Nephron progenitor cell (in vitro differentiated cells): ENCODE measurements at places on chromosomes 11 and 22.

GRCh38 chr11:66012371-66012945, 650 bp downstream of the CST6 start:
- H3K27ac ChIP-seq: no peak overlapping the region
- no peak for DNase-seq
- no peak overlapping the region for H3K4me3 ChIP-seq
- H3K27me3 ChIP-seq: peaks cover 35% of the 10 kb centered on the region
- peaks cover 18% of the 10 kb centered on the region for H3K4me1 ChIP-seq

DNA sequence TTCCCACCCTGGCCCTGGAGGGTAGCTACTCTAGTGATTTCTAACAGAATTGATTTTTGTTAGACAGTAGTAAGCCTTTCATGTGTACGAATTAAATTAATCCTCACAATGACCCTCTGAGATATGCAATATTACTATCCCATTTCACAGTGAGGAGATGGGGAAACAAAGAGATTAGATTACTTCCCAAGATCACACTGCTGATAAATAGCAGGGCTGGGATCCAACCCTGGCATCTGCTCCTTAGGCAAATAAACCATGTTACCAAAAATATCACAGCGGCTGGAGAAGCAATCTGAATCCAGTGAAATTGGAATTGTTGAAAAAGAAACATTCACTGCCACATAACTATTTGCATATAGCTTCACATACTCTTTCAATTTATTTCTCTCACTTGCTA, 12.8 kb upstream of the CAVIN3 start:
- no peaks in the 10 kb centered on the region for H3K4me1 ChIP-seq
- peaks cover 14% of the 10 kb centered on the region for H3K27me3 ChIP-seq
- H3K36me3 ChIP-seq: no peaks in the 10 kb centered on the region
- DNase-seq: no peak

- no peak for DNase-seq
- peaks cover 6% of the 10 kb centered on the region for H3K27me3 ChIP-seq
Measured at GRCh38 chr11:130616573-130616972, 168.1 kb downstream of the ADAMTS15 start.

DNA sequence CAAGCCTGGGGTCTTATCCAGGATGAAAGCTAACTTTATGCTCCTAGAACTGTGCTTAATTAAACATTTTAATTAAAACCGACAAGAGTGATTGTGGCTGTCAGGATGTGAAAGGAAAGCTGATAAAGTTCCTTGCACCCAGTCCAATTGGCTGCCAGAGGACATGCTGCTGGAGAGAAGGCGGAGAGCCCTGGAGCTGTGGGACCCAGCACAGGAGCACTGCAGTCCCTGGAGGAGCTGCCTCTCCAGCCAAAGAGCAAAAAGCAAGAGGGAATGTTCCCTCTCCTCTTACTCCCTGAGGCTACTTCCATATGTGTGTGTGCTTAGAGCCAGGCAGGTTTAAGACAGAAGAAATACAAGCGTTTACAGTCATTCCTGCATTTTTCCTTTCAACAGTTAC, 118.6 kb downstream of the OPCML start:
- H3K27me3 ChIP-seq: peaks cover 4% of the 10 kb centered on the region

- H3K4me3 ChIP-seq: no peak overlapping the region
- no peaks in the 10 kb centered on the region for H3K27me3 ChIP-seq
- peaks cover 28% of the 10 kb centered on the region for H3K36me3 ChIP-seq
- no peak for DNase-seq
- peaks cover 38% of the 10 kb centered on the region for H3K4me1 ChIP-seq
Measured at GRCh38 chr22:21936151-21936775, 16.4 kb downstream of the PPM1F start.

- H3K4me3 ChIP-seq: no peak overlapping the region
- no peak for DNase-seq
- peak overlapping the region; percentile 94 for H3K27ac ChIP-seq
- H3K36me3 ChIP-seq: peaks cover 27% of the 10 kb centered on the region
- no peaks in the 10 kb centered on the region for H3K27me3 ChIP-seq
Measured at GRCh38 chr22:36333644-36334043, 54.1 kb downstream of the MYH9 start.

GRCh38 chr11:84022695-84023094, 736.5 kb upstream of the CCDC90B start:
- peak overlapping the region; percentile 74 for H3K27ac ChIP-seq
- no peak for DNase-seq
- no peak overlapping the region for H3K4me3 ChIP-seq
- peaks cover 4% of the 10 kb centered on the region for H3K36me3 ChIP-seq
- H3K27me3 ChIP-seq: no peaks in the 10 kb centered on the region
- H3K4me1 ChIP-seq: peaks cover 22% of the 10 kb centered on the region

- H3K27me3 ChIP-seq: peaks cover 56% of the 10 kb centered on the region
- DNase-seq: peak; percentile 1
- H3K27ac ChIP-seq: no peak overlapping the region
- H3K4me3 ChIP-seq: no peak overlapping the region
- no peaks in the 10 kb centered on the region for H3K36me3 ChIP-seq
- peaks cover 35% of the 10 kb centered on the region for H3K4me1 ChIP-seq
Measured at GRCh38 chr11:73267906-73268540, 4.1 kb upstream of the P2RY6 start.

- DNase-seq: no peak
- no peaks in the 10 kb centered on the region for H3K4me1 ChIP-seq
- H3K36me3 ChIP-seq: no peaks in the 10 kb centered on the region
- no peak overlapping the region for H3K4me3 ChIP-seq
- peaks cover 29% of the 10 kb centered on the region for H3K27me3 ChIP-seq
Measured at GRCh38 chr11:31850365-31850764, 39.2 kb upstream of the PAX6 start.

- DNase-seq: no peak
- no peaks in the 10 kb centered on the region for H3K36me3 ChIP-seq
- no peak overlapping the region for H3K4me3 ChIP-seq
- no peak overlapping the region for H3K27ac ChIP-seq
- H3K4me1 ChIP-seq: no peaks in the 10 kb centered on the region
Measured at GRCh38 chr11:74568028-74568427, 24.4 kb upstream of the POLD3 start.

GRCh38 chr11:68704887-68705286, 20.5 kb downstream of the GAL start:
- H3K36me3 ChIP-seq: no peaks in the 10 kb centered on the region
- H3K4me3 ChIP-seq: no peak overlapping the region
- peaks cover 21% of the 10 kb centered on the region for H3K4me1 ChIP-seq
- peak; percentile 28 for DNase-seq
- H3K27ac ChIP-seq: no peak overlapping the region
- peaks cover 30% of the 10 kb centered on the region for H3K27me3 ChIP-seq

DNA sequence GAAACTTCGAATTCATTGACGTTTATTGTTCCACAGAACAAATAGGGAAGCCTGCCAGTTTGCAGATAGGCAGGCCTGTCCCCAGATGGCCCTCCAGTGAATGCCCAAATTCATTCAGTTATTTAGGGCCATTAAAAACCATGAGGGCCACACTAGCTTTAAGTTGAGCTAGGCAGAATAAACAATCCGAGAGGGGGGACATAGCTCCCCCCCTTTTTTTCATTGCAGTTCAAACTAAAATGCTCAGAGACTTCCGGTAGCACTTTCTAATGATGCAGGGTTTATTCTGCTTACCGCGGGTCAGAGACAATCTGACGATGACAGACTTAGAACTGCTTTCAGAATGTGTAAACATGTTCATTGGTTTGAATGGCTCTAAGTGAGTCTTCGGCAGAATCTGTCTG, 72.0 kb downstream of the ZBTB16 start:
- DNase-seq: no peak
- H3K27ac ChIP-seq: no peak overlapping the region
- H3K36me3 ChIP-seq: peaks cover 15% of the 10 kb centered on the region
- H3K4me3 ChIP-seq: no peak overlapping the region
- H3K27me3 ChIP-seq: no peaks in the 10 kb centered on the region

DNA sequence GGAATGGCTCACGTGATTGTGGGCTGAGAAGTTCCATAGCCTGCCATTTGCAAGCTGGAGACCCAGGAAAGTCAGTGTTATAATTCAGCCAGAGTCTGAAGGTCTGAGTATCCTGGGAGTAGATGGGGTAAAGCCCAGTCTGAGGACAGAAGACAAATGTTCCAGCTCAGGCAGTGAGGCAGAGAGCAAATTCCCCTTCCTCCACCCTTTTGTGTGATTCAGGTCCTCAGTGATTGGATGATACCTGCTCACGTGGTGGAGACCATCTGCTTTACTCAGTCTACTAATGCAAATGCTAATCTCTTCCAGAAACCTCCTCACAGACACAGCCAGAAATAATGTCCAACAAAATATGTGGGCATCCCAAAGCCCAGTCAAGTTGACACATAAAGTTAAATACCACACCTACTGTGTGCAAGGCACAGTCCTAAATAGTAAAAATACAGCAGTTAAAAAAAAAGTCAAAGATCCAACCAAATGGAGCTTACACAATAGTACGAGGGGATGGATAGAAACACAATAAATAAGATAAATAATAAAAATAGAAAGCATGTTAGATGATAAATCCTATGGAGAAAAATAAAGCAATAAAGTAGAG, 13.2 kb upstream of the APOL6 start:
- no peak overlapping the region for H3K27ac ChIP-seq
- H3K4me3 ChIP-seq: no peak overlapping the region
- no peak for DNase-seq
- H3K36me3 ChIP-seq: no peaks in the 10 kb centered on the region

DNA sequence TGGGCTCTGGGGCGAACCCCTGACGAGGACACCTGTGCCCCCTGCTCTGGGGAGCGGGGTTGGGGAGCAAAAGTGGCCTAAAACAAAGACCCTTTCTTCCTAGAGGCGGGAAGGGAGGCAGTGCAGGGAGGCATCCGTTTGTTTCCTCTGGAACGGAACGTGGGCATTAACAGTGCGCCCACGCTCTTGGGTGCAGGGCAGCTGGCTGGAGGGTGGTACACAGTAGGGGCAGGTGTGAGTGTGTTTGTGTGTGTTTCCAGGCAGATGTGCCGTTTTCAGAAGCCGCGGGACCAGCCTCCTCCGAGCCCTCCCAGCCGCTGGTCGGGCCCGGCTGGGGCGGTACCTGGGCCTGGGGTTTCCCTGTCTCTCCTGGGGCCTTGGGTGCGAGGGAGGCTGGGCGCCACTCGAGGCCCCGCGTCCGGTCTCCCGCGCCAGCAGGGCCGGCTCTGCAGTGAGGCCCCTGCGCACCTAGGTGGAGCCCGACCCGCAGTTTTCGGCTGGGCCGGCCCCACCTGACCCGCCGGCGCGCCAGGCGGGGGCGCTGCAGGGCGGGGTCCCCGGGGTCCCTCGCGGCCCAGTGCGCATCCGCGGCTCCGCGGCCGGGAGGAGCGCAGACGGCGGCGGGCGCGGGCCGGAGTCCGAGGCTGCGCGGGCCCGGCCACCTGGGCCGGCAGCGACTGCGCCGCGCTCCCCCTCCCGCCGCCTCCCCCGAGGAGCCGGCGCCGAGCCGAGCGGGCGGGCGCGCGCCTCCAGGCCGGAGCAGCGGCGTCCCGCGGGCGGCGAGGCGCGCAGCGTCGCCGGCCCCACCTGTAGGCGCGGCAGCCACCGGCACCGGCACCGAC, 1252.7 kb downstream of the BRD1 start:
- no peak overlapping the region for H3K27ac ChIP-seq
- H3K27me3 ChIP-seq: peaks cover 33% of the 10 kb centered on the region
- peak; percentile 86 for DNase-seq
- H3K4me3 ChIP-seq: peak overlapping the region; percentile 80
- peaks cover 14% of the 10 kb centered on the region for H3K36me3 ChIP-seq

DNA sequence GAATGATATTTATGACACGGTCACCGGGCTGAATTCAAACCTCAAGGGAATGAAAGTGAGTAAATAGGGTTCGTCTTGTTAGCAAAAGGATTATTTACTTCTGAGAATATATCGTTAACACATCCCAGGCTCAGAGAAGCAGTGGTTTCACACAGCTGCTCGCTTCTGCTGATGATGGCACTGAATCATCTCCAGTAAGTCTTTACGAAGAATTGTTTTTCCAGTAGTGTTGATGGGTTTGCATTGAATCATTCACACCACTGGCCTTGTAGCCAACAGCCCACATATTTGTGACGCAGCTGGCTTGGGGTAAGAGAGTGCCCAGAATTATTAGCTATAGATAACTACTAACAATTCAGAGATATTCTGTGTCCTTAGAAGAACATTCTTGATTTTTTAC, 236.3 kb downstream of the CADM1 start:
- no peak overlapping the region for H3K4me3 ChIP-seq
- peak overlapping the region; percentile 80 for H3K27ac ChIP-seq
- H3K27me3 ChIP-seq: no peaks in the 10 kb centered on the region
- H3K36me3 ChIP-seq: peaks cover 15% of the 10 kb centered on the region
- H3K4me1 ChIP-seq: peaks cover 78% of the 10 kb centered on the region

- H3K27ac ChIP-seq: peak overlapping the region; percentile 59
- no peak for DNase-seq
- peaks cover 52% of the 10 kb centered on the region for H3K4me1 ChIP-seq
- peaks cover 29% of the 10 kb centered on the region for H3K36me3 ChIP-seq
- peak overlapping the region; percentile 20 for H3K4me3 ChIP-seq
Measured at GRCh38 chr11:112996994-112997393, 35.8 kb downstream of the NCAM1 start.

DNA sequence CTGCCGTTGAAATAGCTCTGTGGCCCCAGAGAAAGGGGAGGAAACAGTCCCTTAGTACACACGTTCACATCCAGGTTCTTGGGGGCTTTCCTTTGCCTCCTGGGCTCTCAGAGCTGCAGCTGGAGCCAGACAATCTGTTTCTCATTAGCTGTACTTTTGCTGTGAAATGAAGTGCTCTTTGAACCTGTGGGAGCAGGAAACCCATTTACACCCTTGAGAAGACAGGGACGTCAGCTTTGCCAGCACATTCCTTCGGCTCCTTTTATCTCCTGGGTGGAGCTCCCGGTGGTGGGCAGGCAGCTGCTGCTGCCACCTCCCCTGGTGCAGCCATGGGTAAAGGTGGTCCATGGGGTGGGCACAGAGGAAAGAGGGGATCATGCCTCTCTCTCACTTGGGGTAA, 80.6 kb upstream of the TIMP3 start:
- no peak overlapping the region for H3K4me3 ChIP-seq
- H3K27ac ChIP-seq: peak overlapping the region; percentile 64
- H3K36me3 ChIP-seq: no peaks in the 10 kb centered on the region
- no peak for DNase-seq

DNA sequence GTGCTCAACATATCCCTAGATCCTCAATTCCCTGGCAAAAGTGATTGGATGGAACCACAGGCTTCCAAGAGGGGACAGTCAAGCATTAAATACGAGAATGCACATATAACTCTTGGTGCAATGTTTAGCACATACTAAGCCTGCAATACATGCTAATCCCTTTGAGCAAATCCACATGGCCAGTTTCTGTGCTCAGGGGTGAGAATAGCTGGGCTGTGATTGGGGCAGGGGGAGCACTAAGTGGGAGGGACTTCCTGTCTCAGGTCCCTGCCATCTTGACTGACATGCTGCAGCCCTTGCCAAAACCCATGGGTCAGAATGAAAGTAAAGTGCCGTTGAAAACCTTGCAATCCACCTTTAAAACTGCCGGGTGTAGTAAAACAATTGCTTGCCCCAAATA, 2.7 kb upstream of the ADAMTS15 start:
- peaks cover 22% of the 10 kb centered on the region for H3K4me1 ChIP-seq
- H3K36me3 ChIP-seq: no peaks in the 10 kb centered on the region
- H3K27ac ChIP-seq: no peak overlapping the region
- no peak for DNase-seq
- H3K4me3 ChIP-seq: no peak overlapping the region
